ENCODE measurements at places on chromosomes 4 and X.

- no peak for DNase-seq
Observed at GRCh38 chrX:77771601-77772000, 14.4 kb downstream of the ATRX start.

GRCh38 chr4:20640989-20641388 is 59.3 kb upstream of the PACRGL start:
- DNase-seq = no peak

DNA sequence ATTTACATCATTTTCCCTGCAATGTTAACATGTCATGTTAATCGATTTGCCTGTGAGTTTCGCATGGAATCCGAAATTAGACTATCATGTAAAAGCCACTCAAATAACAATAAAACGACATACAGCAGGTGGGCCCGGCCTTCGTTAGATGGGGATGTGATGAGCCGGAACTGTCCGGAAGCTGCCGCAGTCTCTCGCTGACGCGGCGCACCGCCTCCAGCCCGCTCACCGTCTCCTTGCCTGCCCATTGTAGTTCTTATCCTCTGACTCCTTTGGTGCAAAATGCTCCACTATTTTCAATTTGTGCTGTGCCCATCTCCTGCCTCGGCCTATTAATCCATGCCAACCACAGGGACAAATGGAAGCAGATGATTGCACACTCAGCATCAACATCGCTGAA is 877.5 kb upstream of the TENM3 start:
- DNase-seq = no peak

DNA sequence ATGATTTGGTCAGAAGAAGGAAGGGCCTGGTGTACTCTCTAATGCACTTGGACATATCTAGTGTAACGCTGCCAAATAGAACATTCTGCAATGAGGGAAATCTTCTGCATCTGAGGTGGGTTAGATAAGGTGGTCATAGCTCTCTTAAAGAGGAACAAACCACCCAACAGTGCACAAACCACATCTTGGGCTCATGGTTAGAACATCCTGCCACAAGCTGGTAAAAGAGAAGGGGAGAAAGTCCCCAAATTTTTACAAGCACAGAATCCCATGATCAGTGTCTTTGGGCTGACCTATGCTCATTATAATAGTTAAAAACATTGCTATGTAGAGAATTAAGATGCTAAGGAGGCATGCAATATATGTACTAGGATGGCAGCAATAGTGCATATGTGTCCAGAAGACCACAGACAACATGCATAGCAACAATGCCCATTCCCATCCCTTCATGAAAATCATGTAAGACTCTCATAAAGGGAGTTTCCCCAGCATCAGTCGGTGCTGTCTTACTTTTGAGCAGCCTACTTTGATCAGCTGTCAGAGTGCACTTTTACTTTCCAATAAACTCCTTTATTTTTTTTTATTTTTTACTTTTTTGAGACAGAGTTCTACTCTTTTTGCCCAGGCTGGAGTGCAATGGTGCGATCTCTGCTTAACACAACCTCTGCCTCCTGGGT is 99.7 kb upstream of the SLC7A11 start:
- no peak for DNase-seq

DNA sequence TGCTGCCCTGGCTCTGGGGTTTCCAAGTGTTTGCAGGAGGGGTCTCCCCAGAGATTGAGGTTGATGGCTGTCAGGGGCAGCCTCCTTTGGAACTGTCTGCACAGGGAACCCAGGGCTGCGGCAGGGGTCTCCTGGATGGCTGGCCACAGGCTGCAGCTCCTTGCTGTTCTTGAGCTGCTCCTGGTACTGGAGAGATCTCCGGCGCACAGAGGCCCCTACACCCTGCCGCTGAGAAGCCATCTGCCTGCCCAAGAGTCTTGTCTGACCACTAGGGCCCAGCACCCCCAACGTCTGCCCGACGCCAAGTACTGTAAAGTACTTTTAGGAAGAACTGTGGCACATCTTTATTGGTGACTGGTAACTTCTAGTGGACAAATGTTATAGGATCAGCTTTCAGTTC is 13.5 kb downstream of the STIM2 start:
- DNase-seq = no peak

GRCh38 chr4:182937268-182938204 is 20.4 kb upstream of the DCTD start:
- no peak for DNase-seq

- no peak for DNase-seq
Observed at GRCh38 chr4:9808077-9808476, 26.6 kb downstream of the DRD5 start.

DNA sequence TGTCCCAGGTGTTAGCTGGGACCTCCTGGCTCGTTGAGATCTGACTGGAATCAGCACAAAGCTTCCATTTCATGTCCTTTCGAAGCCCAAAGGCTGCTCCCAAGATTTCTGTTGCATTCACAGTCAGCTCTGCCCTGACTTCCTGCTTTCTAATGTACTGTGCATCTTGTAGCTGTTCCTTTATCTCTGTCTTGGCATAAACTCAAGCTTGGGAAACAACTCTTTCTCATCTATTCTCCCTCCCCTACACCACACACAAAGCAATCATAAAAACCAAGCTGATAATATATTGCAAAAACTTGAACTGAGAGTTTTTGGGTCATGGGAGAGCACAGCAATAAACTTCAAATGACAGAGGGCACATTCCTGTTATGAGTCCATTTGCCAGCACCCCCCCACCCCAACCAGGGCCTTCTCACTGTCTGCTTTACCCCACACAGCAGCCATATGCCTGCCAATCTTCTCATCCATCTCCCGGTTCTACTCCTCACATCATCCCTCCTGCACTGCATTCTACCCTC is 76.3 kb downstream of the SYNPO2 start:
- no peak for DNase-seq

DNA sequence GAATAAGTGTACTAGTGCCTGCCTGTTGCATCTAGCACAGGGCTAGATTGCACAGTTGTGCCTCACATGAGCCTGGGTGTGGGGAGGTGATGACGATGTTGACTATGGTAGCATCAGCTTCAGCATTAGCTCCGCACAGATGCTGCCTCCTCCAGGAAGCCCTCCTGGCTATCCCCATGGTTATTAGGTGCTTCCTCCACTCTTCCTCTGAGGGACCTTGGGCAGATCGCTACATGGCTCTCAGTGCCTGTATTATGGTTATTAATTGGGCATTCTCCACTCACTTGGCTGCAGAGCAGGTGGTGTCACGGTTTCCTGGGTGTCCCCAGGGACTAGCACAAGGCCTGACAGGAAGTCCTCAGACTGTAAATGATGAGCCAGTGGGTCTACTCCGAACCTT is 325.6 kb downstream of the ARHGAP10 start:
- DNase-seq = no peak

DNA sequence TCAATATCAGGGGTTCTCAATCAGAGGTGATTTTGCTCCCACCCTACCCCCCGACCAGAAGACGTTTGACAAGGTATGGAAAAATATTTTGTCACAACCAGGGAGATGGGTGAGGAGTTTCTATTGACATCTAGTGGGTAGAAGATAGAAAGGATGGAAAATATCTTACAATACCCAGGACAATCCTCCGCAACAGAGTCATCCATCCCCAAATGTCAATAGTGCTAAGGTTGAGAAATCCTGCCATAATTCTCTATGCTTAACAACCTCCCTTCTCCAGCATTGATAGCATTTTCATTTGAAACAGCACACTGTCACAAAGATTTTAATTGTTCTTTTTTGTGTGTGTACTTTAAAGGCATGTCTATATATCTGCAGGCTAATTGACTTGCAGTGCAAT is 890.5 kb downstream of the PDHA2 start:
- no peak for DNase-seq

GRCh38 chr4:184666670-184667069 is 17.1 kb downstream of the PRIMPOL start:
- DNase-seq = no peak

DNA sequence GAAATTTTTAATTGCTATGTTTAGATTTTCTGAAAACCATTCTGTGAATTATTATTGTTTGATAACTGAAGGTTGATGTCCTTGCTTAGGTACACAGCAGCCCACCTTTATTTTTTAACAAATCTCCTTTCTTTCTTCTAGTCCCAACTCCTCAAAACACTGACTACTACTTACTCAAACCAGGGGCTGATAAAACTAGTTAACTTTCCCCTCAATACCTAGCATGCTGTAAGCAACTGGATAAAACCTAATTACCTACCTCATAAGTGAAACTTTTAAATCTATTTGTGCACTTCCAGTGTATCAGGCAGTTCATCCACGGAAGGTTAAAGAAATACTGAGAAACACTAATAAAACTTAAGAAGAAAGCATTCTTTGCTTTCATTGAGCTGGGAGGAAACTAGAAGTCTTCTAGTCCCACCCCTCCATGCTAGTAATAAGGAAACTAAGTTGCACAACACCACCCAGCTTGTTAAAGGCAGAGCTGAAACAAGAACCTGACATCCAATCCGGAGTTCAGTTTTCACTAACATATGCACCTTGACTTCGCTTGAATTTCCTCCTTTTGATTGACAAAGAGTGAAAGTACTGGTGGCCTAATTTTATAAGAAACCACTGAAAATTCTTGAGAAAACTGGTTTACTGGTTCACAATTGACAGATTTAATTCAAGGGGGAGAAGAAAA is 180.2 kb upstream of the TET2 start:
- no peak for DNase-seq

DNA sequence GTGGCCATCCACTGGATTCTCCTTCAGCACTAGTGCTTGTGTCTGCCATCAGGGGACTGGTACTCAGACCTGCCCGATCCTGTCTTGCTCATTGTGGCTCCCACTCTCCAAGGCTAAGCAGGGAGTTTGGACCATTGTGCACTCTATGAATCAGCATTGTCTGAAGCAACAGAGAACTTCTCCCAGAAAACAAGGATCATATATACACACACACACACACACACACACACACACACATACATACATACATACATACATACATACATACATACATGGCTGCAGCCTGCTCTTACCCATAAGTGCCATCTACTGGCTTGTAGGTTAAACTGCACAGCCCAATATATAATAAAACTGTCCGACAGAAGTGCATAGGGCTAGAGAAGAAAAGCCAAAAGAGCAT is 345.3 kb upstream of the LCORL start:
- no peak for DNase-seq

- DNase-seq = no peak
Observed at GRCh38 chrX:125175991-125176584, 143.6 kb upstream of the TEX13C start.

- no peak for DNase-seq
Observed at GRCh38 chr4:141833209-141833608, 196.8 kb downstream of the IL15 start.

DNA sequence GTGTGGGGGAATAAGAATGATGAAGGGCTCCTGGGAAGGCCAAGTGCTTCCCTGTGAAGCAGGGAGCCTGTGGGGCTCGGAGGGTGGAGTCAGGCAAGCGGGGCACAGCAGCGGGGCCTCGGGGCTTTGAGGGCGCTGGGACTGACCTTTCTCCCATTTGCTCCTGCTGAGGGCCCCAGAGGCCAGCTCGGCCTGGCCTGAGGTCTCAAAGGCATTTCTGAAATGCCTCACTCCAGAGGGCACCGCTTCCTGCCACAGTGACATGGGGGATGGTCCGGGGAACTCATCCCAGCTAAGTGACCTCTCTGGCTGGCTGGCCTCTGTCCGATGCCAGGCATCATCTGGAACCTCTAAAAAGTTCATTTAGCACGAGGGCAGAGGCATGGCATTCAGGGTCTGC is 98.8 kb upstream of the STX18 start:
- DNase-seq = no peak

DNA sequence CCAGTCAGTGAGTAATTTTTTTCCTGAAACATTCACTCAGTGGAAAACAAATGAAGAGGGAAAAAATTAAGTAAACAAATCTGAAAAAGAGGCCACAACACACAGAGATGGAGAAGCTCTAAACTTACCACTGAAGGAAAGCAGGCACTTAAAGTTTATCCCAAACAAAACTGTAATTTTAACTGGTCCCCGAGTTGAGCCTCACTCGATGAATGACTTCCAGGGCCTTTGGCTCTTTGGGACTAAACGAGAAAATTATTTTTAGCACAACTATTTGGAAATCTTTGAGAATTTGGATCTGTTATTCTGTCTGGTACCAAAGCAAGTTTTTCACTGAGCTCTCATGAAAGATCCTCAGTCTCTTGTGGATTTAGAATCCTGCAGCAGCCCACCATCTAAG is at the start of gene C1QTNF7:
Gene C1QTNF7, plus strand, starts transcription at position 333 of the 400 bp plus-strand sequence. CDS start 7,711 bp downstream, outside the sequence.
- DNase-seq = no peak

GRCh38 chrX:151515237-151515636 is 48.2 kb upstream of the PASD1 start:
- no peak for DNase-seq

- DNase-seq = no peak
Observed at GRCh38 chrX:105822138-105823091, at the start of gene NRK. TSS of gene NRK (plus strand) at chrX:105822539. CDS start at chrX:105822846, 307 bp downstream.

DNA sequence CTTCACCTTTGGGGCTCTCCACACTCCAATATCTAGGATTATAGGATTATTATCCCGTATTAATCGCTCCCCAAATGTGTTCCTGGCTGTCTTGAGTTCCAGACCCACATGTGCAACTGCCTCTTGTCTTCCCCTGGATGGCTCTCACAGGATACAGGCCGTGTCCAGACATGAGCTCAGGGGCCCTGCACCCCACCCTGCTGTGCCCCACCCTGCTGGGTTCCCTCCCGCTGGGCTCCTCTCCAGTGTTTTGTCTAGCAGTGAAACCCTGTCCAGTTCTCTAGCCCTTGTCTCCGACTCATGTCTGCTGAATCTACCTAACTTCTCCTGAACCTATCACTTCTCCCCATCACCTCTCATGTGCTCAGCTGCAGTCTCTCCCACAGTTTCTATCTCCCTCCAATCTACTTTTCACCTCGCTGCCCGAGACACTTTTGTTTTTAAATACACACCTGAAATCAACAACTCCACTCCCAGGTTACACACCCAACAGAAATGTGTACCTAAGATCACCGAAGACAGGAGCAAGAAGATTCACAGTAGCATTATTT is 2.0 kb downstream of the RNF212 start:
- no peak for DNase-seq

DNA sequence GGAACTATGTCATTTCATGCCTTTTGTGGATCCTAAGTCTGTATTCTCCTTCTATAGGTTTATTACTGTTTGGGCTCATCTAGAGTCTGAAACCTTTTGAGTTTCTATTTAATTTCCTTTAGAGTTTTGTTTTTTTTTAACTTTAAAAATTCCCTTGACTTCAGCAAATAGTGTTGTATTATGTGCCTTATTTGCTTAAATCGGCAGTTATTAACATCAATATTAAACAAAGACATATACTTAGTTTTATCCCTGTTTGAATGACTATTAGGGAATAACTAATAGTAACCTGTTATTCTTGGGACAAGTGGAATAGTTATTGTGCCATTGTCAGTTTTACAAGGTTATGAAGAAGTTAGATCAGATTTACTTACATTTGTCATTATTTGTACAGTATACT is 112.8 kb upstream of the NUDT6 start:
- DNase-seq = no peak

DNA sequence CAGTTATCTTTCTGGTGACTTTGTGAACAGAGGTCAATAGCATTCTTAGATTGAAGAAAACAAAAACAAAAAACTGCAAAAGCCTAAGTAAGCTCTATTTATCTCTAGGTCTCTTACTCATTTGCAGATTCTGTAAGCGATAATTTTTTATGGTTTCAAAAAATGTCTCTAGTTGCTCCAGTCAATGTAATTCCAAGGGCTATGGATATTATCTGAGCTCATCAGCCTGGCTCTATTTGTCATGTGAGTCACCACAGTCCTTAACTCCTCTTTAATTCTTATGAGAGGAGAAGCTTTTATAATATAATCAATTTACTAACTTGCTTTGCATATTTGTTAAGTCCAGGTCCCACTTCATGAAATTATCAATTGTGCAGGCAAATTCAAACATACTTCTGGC is 79.1 kb downstream of the NPFFR2 start:
- no peak for DNase-seq

GRCh38 chr4:5465529-5465928 is 242.8 kb downstream of the EVC2 start:
- DNase-seq = no peak

- DNase-seq = no peak
Observed at GRCh38 chr4:139834226-139834662, 168.6 kb downstream of the MGST2 start.

All from hematopoietic multipotent progenitor cell treated with erythropoietin and hydrocortisone succinate and interleukin-3 and kit ligand, for 15 days (in vitro differentiated cells).